COLO829 (cell line): ENCODE measurements at places on chromosomes 4 and X.

DNA sequence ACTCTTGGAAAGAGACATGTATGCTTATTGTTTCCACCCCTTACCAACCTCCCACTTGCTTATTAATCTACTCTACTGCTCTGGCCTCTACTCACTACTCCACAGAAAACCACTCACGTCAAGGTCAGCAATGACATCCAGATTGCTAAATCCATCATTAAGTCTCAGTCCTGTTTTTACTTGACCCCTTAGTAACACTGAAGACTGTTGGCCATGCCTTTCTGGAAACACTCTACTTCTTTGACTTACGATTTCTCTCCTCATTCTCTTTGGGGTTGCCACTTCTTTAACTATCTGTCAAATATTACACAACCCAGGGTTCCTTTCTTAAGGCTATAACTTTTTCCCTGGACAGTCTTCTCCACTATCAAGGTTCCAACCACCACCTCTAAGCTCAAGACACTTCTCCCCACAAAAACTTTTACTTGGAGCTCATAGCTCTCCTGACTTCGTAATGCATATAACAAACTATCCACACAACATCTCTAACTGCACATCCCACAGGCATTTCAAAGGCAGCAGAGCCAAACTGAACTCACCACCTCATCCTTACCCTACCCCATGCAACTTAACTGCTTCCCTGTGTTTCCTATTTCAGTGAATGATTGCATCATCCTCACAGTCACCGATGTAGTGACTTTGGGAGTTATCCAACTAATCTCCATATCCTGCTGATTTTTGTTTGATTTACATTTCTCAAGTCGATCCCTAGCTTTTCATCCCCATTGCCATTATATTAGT is 15.8 kb upstream of the MAGEA4 start:
- DNase-seq = no peak

- DNase-seq = no peak
Measured at GRCh38 chr4:55386073-55386472, 9.7 kb upstream of the TMEM165 start.

DNA sequence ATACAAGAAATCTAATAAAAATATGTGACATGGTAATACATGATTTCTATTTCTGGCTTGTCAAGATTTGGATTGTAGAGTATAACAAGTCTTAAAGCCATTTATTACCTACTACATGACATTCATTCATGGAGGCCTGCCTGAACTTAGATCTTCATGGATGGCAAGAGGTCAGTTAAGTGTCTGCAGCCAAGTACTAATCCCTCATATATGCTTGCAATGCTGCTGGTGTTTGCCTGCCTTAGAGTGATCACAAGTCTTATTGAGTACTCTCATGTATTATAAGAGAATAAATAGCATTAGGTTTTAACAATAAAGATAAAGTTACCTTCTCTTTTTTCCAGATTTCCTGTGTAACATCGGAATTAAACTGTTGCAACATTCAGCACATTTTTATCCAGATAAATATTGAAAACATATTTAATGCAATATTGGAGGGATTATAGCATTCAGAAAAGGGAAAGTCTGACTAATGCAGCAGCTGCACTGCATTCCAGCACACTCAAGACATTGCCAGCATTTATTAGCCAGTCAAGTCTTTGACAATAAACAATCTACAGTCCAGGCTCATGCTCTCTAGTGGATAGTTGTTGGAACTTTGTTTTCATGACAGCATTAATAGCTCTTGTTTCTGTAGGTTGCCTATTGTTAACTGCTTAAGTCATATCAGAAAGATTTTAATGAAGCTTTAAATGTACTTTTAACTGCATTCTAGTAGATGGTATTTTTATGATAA is 737.1 kb downstream of the FAT4 start:
- peak; percentile 61 for DNase-seq

GRCh38 chrX:1591863-1592469 is 562 bp downstream of the AKAP17A start:
- no peak for DNase-seq

DNA sequence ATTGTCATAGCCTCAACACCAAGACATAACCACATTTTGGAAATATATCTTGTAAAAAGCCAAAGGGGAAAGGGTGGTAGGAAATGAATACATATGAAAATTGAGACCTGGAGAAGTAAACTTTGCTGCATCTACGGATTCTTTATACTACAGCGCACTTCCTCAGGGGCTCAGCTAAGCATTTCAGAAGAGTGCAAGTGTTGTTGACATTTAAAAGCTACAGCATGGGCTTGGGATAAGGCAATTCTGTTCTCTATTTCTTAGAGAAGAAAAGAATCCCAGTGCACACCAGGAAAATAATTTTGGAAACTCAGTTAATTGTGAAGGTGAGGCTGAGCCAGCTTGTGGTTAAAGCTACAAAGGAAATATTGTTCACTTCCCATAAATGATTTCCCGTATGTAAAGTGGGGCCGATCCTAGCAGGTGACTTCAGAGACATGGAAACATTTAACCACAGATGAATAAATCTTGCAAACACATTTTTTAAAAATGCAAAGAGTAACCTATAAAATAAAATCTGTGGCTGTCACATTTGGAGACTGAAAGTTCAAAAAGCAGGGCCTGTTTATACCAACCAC is 12.6 kb upstream of the GBA3 start:
- peak; percentile 12 for DNase-seq

- DNase-seq = no peak
Measured at GRCh38 chr4:109908731-109909130, 4.0 kb upstream of the EGF start.
